A549 treated with Mapracorat at 1 μM for 4 hours (cell line): ENCODE measurements at places on chromosomes 6 and 20. TPM values are rescaled to one million over a fixed set of nuclear protein-coding genes. Genes with fewer than 3 reads are reported as not detected.

The SIRPD gene
- not detected in 5 replicates for total RNA-seq

The PROKR2 gene
- total RNA-seq, result not detected in 5 replicates

The SLC4A11 gene
- total RNA-seq, result 8.7 to 10.7 TPM (median 9.9 TPM) in 5 replicates

The PAX1 gene
- 0.06 TPM in 1 of 5 replicates, not detected in the others for total RNA-seq

The TRIM38 gene
- total RNA-seq, result 1.6 to 2.1 TPM (median 1.7 TPM) in 5 replicates

The PRPH2 gene
- not detected in 5 replicates for total RNA-seq

The FAM83B gene
- not detected in 5 replicates for total RNA-seq

The MDFI gene
- total RNA-seq, result 0.33 to 1.2 TPM (median 0.85 TPM) in 5 replicates

The PTPRK gene
- 12.0 to 16.7 TPM (median 14.9 TPM) in 5 replicates for total RNA-seq

The FOXQ1 gene
- 3.5 to 5.5 TPM (median 5.2 TPM) in 5 replicates for total RNA-seq

The RAB23 gene
- 7.1 to 8.5 TPM (median 7.9 TPM) in 5 replicates for total RNA-seq

The PHF1 gene
- 13.8 to 18.4 TPM (median 14.6 TPM) in 5 replicates for total RNA-seq

The NMBR gene
- total RNA-seq, result not detected in 5 replicates

The OOEP gene
- not detected in 5 replicates for total RNA-seq

The MYBL2 gene
- 74.9 to 80.7 TPM (median 79.3 TPM) in 5 replicates for total RNA-seq

The DCBLD1 gene
- total RNA-seq, result 24.7 to 29.2 TPM (median 25.6 TPM) in 5 replicates

The OLIG3 gene
- not detected in 5 replicates for total RNA-seq

The EDN1 gene
- total RNA-seq, result 35.1 to 45.3 TPM (median 40.7 TPM) in 5 replicates

The CNR1 gene
- total RNA-seq, result 1.1 to 1.9 TPM (median 1.2 TPM) in 5 replicates

The GSTA3 gene
- not detected in 5 replicates for total RNA-seq

The C20orf141 gene
- total RNA-seq, result 0.39 to 0.49 TPM in 2 of 5 replicates, not detected in the others

The PPT2 gene
- 7.4 to 9.2 TPM (median 7.7 TPM) in 5 replicates for total RNA-seq

The MTFR2 gene
- 11.7 to 12.4 TPM (median 12.0 TPM) in 5 replicates for total RNA-seq

The DZANK1 gene
- 2.4 to 3.1 TPM (median 2.9 TPM) in 5 replicates for total RNA-seq

The COL9A1 gene
- not detected in 5 replicates for total RNA-seq

The CLPSL1 gene
- total RNA-seq, result not detected in 5 replicates

The CDH26 gene
- total RNA-seq, result 0.04 to 0.27 TPM (median 0.22 TPM) in 4 of 5 replicates, not detected in the other

The PBOV1 gene
- not detected in 5 replicates for total RNA-seq

The SIRPB2 gene
- total RNA-seq, result 0.15 TPM in 1 of 5 replicates, not detected in the others

The BTBD3 gene
- total RNA-seq, result 14.0 to 20.3 TPM (median 18.3 TPM) in 5 replicates

The CLVS2 gene
- total RNA-seq, result 0.11 to 0.34 TPM (median 0.20 TPM) in 5 replicates

The BRD2 gene
- total RNA-seq, result 112 to 140 TPM (median 119 TPM) in 5 replicates

The CCN5 gene
- 25.9 to 39.9 TPM (median 27.5 TPM) in 5 replicates for total RNA-seq

The SIRPB1 gene
- total RNA-seq, result 0.29 to 0.52 TPM (median 0.51 TPM) in 5 replicates

The MATN4 gene
- total RNA-seq, result 0.09 to 0.26 TPM (median 0.15 TPM) in 4 of 5 replicates, not detected in the other

The AHCY gene
- 292 to 329 TPM (median 322 TPM) in 5 replicates for total RNA-seq

The LY6G6F gene
- total RNA-seq, result not detected in 5 replicates

The SLCO4A1 gene
- total RNA-seq, result 9.2 to 14.1 TPM (median 11.9 TPM) in 5 replicates

The ADIG gene
- not detected in 5 replicates for total RNA-seq
